KBM-7 (cell line): ENCODE measurements at places on chromosomes 3 and 15.
A peak's percentile ranks its signal among the peaks of the same experiment; 100 is the strongest.

DNA sequence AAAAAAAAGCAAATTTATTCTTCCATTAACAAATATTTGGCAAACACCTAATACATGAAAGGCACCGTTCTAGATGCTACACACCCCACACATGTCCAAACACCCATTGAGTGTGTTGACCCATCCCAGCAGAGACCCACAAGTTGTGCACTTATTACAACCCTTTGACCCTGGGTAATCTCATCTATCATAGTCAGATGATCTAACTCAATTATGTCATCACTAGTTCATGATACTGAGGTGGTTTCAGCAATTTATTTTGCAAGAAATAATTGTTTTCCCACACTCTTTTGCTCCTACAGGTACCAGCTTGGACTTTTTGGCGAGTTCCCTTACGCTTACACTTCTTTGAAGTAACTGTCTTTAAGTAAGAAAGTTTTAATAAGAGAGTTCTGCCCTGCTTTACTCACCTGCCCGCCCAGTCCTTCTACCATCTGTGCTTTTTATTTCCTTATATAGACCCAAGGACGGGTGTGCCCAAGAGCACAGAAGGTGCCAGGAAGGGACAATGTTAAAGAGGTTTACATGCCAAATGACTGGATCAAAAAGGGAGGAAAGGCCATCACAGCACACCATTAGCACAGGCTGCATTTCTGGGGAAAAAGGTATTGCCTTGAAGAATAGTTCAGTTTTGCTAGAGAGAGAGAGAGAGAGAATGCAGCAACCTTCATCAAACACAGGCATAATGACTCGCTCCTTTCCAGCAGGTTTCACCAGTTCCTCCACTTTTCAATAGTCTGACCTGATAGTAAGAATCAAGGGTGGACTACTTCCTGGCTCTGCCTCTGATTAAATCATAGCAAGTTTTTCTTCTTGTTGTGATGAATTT is 54.5 kb upstream of the ATP11B start:
- no peak for DNase-seq

DNA sequence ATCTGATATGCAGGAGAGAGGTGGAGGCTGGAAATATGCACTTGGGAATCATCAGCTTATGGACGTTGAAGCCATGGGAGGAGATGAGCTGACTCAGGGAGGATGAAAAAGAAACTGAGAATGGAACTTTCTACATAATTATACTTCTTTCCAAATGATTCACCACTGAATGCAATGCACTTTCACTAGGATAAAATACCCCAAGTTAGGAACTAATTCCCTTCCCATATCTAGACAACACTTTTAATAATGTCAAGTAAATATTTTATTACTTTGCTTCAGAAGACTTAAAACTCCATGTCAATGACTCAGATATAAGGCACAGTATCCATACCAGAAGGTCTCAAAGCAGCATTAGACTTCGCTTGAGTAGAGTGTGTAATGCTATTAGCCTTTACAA is 24.2 kb downstream of the NPTN start:
- no peak for DNase-seq

DNA sequence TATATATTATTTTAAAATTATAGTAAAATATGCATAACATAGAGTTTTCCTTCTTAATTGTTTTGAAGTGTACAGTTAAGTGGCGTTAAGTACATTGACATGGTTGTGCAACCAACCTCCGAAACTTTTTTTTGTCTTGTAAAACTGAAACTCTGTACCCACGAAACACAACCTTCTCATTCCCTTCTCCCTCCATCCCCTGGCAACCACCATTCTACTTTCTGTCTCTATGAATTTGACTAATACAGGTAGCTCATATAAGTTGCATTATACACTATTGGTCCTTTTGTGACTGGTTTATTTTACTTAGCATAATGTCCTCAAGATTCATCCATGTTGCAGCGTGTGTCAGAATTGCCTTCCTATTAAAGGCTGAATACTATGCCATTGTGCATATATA is 179.4 kb downstream of the SATB1 start:
- no peak for DNase-seq

- DNase-seq = peak; percentile 58
Observed at GRCh38 chr3:138774529-138775253, 60.0 kb downstream of the PIK3CB start.

GRCh38 chr15:39873978-39874377 is 46.1 kb downstream of the GPR176 start:
- no peak for DNase-seq

DNA sequence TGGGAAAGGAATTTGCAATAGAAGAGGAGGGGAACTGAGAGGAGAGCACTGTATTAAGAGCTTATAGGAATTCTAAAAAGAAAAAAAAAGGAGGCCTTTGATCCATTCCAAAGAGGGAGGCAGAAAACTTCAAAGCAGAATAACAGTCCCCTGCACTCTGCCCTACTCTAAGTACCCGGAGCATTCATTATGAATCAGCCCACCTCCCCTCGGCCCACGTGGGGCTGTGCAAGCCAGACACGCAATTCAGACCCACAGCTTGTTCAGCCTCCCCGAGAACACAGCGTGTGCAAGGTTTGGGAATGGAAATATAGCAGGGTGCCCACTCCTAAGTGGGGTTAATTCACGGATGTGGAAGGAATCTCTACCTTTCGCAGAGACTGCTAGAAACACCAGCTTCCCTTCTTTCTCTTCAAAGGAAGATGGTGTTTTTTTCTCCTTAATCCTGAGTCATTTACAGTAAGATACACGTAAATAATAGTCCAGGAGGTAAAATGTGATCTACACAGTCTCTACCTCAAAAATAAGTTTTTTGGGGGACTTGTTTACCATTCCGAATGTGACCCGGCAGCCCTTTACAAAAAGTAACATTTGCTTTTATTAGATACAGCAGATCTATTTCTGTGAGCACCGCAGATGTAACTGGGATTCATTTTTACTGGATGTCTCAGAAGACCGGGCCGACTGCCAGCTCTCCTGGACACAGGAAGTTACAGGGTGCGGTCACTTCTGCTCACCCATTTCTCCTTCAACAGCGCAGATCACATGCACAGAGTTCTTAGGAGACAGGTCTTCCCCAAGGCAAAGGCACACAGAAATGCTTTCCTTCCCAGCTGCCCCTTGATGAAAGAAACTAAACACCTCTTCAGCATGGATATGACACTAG is 768.5 kb upstream of the CFAP20DC start:
- no peak for DNase-seq

DNA sequence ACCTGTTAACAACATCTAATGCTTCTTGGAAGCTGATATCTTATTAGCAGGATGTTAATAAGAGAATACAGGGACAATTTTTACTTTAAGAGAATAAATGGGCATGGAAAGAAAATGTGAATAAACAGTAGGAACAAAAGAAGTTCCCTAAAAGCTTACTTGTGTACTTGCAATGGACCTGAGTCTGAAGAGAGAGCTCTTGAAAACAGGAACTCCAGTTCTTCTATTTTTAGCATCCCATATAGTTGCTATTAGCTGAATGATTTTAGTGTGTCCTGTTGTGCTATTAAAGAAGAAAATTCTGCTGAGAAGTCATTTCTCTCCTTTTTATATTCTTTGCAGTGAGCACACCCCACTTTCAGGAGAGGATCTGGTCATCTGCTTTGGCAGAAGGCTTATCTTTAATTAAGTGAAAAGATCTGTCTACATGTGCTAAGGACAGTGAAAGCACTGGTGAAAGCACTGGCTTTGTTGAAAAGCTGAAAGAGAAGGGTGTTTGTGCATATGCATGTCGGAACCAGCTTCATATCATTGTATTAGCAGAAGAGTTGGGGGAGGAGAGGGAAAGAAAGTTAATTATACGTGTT is 1.4 kb upstream of the ST3GAL6 start:
- DNase-seq = peak; percentile 81

GRCh38 chr3:20376665-20377217 is 190.7 kb upstream of the SGO1 start:
- no peak for DNase-seq

GRCh38 chr3:130835483-130835882 is 58.4 kb upstream of the ATP2C1 start:
- no peak for DNase-seq

DNA sequence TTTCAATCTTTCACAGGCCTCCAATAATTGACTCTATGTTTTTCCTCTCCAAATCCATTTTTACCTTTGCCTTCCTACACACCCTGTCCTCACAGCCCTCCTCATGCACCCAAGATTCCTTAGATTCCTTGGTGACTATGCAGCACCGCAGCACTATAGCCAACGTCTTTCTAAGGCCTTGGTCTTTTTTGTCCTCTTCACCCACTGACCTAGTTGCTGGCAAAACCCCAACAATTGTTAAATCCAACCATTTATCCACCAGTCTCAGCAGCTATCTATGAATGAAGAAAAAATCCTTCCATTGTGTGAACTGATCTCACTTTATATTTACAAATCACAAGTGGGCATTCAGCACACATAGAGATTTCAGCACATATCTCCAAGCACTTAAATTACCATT is 203.9 kb downstream of the VGLL3 start:
- DNase-seq = no peak

- no peak for DNase-seq
Observed at GRCh38 chr3:69776289-69776688, 37.0 kb downstream of the MITF start.

- DNase-seq = no peak
Observed at GRCh38 chr3:88984832-88985231, 122.6 kb upstream of the EPHA3 start.

- no peak for DNase-seq
Observed at GRCh38 chr15:67819636-67820035, 5.7 kb upstream of the SKOR1 start.

- DNase-seq = no peak
Observed at GRCh38 chr3:124275412-124275811, 283.5 kb upstream of the ROPN1 start.

DNA sequence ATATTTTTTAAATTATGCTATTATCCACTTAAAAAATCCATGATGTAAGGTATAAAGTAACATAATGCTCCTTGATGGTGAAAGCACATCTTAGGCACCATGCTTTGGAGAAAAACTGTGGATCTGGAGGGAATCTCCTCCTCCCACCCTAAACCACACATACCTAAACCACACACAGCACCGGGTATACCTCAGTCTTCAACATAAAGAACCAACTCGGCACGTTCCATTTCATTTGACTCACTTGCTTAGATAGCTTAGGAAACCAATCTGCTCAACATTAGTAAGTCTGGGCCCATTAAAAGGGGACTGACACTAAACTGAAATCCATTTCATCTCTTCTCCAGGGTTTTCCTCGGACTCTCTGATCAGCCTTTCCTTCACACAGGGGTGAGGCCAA is 945.7 kb upstream of the CFAP20DC start:
- no peak for DNase-seq

DNA sequence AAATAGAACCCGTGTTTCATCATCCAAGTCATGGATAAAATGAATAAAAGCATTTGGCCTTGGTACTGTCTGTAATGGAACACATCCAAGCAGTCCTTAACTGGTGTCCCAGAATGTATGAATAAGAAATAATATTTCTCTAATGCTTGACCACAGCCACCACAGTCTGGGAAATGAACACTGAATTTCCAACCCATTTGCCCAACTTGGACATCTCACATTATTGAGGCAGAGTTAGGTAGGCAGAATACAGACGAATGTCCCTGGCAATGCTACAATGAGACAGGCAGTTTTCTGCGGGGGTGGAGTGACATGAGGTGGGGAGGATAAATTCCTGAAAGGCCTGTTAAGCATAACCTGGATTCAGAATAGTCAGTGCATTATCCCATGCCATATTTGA is 245.7 kb downstream of the ZIC1 start:
- DNase-seq = no peak

- no peak for DNase-seq
Observed at GRCh38 chr15:68230157-68231100, 901 bp upstream of the CLN6 start.

GRCh38 chr3:45683417-45684326 is 5.5 kb upstream of the SACM1L start:
- DNase-seq = no peak

DNA sequence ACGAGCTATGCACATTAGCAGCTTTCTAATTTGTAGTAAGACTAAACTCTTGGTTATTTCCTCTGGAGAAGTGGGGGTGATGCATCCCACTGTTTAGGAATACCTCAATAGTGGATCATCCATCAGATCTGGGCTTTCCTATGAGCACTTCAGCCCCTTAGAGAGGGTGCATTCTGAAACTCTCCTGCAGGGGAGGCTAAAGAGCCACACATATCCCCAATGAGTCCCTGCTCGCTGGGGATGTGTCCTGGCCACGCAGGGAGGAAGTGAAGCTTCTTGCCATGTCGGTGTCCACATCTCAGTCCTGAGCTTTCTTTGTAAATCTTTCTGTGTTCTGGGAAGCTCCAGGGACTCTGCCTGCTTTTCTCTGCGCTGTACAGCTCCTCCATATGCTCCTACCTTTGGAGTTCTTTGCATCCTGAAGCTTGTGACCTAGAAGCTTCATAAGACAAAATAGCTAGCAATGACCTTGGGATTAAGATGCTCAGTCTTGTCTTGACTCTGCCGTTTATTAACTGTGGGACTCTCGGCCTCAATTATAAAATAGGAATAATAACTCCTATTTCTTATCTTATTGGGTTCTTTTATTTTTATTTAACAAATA is 28.3 kb upstream of the MASP1 start:
- peak; percentile 85 for DNase-seq
